ENCODE measurements at places on chromosomes 1 and 21. TPM values are rescaled to one million over a fixed set of nuclear protein-coding genes. Genes with fewer than 3 reads are reported as not detected.

Gene IGSF5
- 3.8 TPM for total RNA-seq

Gene KRTAP12-2
- total RNA-seq, result not detected

Gene RGSL1
- not detected for total RNA-seq

Gene C8B
- not detected for total RNA-seq

Gene ATAD3B
- 13.7 TPM for total RNA-seq

Gene ZNF691
- total RNA-seq, result 6.5 TPM

Gene AURKAIP1
- total RNA-seq, result 174 TPM

Gene C1orf210
- total RNA-seq, result not detected

Gene SPRR2E
- not detected for total RNA-seq

Gene TFF2
- not detected for total RNA-seq

Gene REN
- total RNA-seq, result not detected

Gene MSH4
- total RNA-seq, result 0.81 TPM

Gene CATSPERE
- total RNA-seq, result 0.38 TPM

Gene SLAMF1
- total RNA-seq, result 1.0 TPM

Measured in cardiac septum (tissue), 1 donor.